ENCODE measurements at places on chromosomes 16 and 17.

DNA sequence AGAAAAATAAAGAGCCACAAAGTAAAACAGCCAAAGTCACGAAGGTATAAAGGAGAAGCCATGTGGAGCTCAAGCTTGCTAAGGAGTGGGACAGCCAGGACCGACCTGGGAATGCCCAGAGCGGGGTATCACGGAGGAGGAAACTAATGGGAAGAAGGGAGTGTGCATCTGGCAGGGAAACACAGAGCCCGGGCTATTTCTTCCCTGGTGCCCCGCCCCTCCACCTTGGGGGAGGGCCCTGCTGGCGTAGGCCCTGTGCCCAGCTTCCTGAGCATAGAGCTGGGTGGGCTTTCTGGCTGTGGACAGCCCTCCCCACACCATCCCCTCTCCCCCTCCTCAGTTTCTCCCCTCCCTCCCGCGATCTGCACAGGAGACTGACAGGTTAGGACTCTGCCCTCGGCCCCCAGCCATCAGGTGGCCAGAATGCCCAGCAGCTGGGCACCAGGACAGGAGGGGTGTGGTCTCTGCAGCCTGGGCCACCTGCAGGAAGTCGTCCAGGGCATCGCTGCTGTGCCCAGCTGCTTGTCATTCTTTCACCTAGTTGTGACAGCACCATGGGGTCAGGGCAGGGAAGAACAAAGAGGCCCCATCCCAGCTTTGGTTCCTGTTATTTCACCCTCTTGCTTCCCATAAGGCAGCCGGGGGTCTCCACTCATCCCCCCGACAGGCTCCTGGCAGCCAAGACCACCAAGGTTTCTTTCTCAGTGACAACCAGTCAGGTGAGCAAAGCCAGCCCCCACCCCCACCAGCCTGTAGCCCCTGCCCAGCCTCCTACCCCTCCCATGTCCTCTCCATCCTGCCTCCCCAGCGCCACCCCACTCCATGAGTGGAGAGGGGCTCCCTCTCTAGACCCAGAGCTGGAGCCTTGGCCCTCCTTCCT lies 7.1 kb upstream of the DCAF7 start:
- DNase-seq, result no peak

- no peak for DNase-seq
Observed at GRCh38 chr17:10178506-10178991, 19.9 kb downstream of the GAS7 start.

- no peak for DNase-seq
Observed at GRCh38 chr17:6546069-6546718, 10.2 kb downstream of the PITPNM3 start.

DNA sequence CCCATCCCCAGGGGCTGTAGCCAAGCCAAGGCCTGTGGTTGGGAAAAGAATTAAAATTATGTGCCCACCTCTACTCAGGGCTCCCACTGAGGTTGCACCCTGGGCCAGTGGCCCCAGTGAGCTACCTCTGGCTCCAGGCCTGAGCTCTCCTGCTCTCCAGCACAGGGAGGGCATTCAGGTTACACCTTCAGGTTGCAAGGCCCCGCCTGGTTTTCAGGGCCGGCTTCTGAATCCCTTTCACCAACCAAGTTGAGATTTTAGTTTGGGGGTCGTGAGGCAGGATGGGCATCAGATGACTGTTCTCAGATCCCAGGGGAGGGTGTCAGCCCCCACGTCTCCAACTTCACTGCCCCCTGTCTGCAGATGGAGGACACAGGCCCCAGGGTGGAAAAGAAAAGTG lies 8.0 kb upstream of the KATNB1 start:
- no peak for DNase-seq

GRCh38 chr16:66935314-66936011 lies at the start of gene CES2:
Gene CES2, plus strand, starts transcription at chr16:66935516. Its CDS starts 120 bp downstream, at chr16:66935636.
- DNase-seq, result no peak

GRCh38 chr16:85513649-85514048 lies 99.5 kb upstream of the GSE1 start:
- no peak for DNase-seq

GRCh38 chr16:15033309-15033707 lies 22.6 kb downstream of the NTAN1 start:
- no peak for DNase-seq

- no peak for DNase-seq
Observed at GRCh38 chr17:676060-676700, 38.5 kb downstream of the VPS53 start.

DNA sequence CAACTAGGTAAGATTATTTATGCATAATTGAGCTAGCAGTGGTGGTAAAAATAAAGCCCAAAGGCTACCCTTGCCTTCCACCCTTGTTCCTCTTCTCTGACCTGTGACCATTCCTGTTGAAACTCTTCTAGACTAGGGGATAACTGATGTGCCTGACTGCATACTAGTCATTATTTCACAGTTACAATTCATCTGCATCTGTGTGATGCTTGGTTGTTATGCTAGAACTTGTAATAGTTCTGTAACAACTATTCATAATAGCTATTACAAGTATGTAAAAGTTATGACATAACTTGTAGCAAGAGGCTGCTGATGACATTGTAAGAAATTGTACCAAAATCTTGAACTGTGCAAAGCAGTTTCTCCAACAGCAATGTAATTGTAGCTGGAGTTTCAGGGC lies 2.4 kb upstream of the VAC14 start:
- DNase-seq, result no peak

GRCh38 chr16:3881499-3881990 lies 1.0 kb upstream of the CREBBP start:
- DNase-seq, result no peak

DNA sequence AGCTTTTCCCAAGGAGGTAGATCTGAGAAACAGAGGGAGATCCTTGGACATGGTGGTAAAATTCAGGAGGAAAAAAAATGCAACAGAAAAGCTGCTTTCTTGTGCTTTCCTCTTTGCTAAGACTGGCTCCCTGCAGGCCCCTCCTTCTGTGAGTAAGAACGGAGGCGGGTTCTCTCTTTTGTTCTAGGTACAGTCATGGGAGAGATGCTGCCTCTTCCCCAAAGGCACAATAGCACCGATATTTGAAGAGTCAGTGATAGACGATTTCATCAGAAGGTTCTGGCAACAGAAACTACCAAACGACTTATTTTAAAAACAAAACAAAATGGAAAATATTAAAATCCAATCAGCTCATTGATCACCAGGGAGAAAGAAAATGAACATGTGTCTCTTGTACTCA lies 32.6 kb upstream of the KIFC3 start:
- DNase-seq, result no peak

DNA sequence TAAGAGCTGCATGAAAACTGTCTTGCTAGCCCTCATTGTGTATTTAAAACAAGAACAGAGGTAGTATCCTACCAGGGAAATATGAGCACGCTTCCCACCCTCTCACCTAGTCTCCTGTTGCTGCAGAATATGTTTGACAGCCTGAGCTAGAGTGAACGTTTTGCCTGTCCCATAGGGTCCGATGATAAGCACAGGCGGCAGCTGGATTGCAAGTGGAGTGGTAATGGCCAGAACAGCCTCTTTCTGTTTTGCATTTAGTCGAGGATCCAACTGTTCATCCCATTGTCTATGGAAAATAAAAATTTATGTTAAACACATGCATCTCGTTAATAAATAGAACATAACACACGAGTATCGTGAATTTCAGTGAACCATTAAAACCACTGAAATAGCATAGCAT lies 84.2 kb downstream of the HELZ start:
- DNase-seq, result no peak

DNA sequence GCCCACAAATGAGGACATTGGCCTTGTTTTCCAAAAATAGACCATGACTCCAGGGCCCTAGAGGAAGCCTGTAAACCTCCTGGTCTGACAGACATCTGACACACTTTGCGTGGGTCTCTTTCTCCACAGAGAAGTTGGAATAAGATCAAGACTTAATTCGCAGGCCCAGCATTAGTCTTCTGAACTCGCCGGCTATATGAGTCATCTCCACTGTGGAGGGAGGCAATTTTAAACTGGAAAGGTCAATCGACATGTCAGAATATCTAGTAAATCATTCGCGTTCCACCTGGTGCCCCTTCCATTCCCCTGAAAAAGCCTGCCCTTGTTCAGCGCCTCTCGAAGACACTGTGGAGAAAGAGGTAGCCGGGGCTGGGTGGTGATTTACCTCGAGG lies 140.1 kb downstream of the CLEC16A start:
- no peak for DNase-seq

GRCh38 chr17:6943406-6943805 lies 52.4 kb upstream of the ALOX12 start:
- DNase-seq, result no peak

DNA sequence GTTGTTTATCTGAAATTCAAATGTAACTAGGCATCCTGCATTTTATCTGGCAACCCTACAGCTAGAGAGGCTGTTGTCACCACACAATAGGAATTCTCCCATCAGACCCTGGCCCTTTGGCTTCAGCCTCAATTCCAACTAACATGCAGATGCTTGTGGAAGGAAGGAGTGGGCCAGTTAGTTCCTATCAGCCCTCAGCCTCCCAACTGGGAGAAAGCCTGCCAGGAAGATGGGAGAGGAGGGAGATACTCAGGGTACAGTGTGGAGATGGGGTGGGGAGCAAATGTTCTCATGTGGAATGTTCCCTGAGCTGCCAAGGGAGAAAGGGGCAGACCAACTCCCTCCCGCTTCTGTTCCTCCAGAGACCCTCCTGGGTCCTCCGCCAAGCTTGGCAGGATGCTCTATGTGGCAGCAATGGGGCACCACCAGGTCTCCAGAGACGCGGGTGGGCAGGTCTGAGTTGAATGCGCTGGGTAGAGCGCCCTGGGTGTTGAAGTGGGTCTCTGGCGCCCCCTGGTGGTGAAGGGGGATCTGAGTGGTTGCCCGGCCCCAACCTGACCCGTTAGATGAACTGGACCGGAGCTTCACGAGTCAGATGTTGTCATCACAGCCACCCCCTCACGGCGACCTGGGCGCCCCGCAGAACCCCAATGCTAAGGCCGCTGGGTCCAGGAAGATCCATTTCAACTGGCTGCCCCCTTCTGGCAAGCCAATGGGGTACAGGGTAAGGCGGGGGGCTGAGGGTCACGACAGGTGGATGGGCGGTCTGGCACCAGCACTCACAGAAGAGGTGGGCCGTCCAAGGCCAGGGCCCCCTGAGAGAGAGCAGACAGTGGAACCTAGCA lies 15.2 kb downstream of the GALK1 start:
- DNase-seq, result peak; percentile 60

- DNase-seq, result no peak
Observed at GRCh38 chr17:81367171-81367570, 28.1 kb upstream of the BAHCC1 start.

GRCh38 chr16:13529193-13529982 lies 390.6 kb upstream of the ERCC4 start:
- DNase-seq, result no peak

DNA sequence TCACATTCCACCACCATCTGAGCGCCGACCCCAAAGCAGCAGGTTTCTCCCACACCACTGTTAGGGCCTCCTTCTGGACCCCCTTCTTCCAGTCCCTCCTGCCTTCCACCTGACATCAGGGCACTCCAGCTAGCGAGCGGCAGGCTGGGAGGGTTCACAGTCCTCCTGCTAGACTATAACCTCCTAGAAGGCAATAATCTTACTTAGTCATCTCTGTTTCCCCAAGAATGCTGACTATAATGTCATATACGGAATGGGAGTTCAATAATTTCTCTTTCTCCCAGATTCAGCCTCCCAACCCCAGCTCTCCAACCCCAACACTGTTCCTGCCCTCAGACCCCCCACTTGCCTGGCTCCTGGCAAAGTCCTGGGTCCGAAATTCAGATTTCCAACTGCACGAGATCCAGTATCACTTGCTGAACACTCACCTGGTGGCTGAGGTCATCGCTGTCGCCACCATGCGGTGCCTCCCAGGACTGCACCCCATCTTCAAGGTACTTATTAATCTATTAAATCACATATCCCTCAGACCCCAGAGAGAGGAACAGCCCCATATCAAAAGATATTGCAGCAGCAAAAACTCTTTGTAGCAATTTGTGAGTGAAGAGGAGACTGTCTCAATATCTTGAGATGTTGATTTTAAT lies 5.6 kb downstream of the ALOX12 start:
- no peak for DNase-seq

GRCh38 chr16:55386534-55387296 lies 62.7 kb downstream of the IRX6 start:
- no peak for DNase-seq

GRCh38 chr17:20225162-20226115 lies 216.3 kb downstream of the SPECC1 start:
- DNase-seq, result no peak

- DNase-seq, result no peak
Observed at GRCh38 chr17:59508999-59509625, 56.3 kb upstream of the DHX40 start.

GRCh38 chr17:76993651-76994050 lies 125.4 kb downstream of the MGAT5B start:
- no peak for DNase-seq

GRCh38 chr17:59542960-59543635 lies 22.3 kb upstream of the DHX40 start:
- no peak for DNase-seq

- DNase-seq, result no peak
Observed at GRCh38 chr17:45294506-45294905, 22.3 kb downstream of the MAP3K14 start.

GRCh38 chr17:82241926-82242697 lies 13.3 kb downstream of the SLC16A3 start:
- DNase-seq, result no peak

- DNase-seq, result no peak
Observed at GRCh38 chr17:28249706-28250105, 69.3 kb upstream of the TMEM97 start.

DNA sequence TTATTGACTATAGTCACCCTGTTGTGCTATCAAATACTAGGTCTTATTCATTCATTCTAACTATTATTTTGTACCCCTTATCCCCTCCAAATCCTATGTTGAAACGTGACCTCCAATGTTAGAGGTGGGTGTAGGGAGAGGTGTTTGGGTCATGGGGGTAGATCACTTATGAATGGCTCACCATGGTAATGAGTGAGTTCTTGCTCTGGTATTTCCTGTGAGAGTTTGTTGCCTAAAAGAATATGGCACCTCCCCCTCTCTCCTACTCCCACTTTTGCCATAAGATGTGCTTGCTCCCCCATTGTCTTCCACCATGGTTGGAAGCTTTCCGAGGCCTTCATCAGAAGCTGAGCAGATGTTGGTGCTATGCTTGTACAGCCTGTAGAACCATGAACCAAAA lies 59.3 kb upstream of the BRD7 start:
- DNase-seq, result no peak

GRCh38 chr16:10040136-10041080 lies 141.8 kb downstream of the GRIN2A start:
- DNase-seq, result no peak

- no peak for DNase-seq
Observed at GRCh38 chr17:6040504-6040903, 29.7 kb upstream of the WSCD1 start.

GRCh38 chr17:48759288-48759687 lies 30.7 kb upstream of the HOXB13 start:
- DNase-seq, result no peak

- no peak for DNase-seq
Observed at GRCh38 chr16:66677179-66677578, 19.4 kb downstream of the CMTM4 start.

DNA sequence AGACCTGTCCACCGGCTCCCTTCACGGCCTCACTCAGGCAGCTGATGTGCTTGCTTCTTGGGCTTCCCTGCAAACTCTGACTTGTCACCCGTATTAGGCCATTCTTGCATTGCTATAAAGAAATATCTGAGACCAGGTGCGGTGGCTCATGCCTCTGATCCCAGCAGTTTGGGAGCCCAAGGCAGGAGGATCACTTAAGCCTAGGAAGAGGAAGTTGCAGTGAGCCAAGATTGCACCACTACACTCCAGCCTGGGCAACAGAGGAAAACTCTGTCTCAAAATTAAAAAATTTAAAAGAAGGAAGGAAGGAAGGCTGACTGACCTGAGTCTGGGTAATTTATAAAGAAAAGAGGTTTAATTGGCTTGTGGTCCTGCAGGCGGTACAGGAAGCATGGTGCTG lies 17.0 kb downstream of the SOST start:
- no peak for DNase-seq

GRCh38 chr17:61349350-61349749 lies 50.3 kb upstream of the TBX2 start:
- no peak for DNase-seq
